Osteocyte (in vitro differentiated cells): ENCODE measurements at places on chromosomes 4 and X.

- no peak for DNase-seq
These were observed 58.6 kb upstream of the TLL1 start for GRCh38 chr4:165814256-165815020.

GRCh38 chrX:108437349-108438109 is 693 bp downstream of the COL4A6 start:
- no peak for DNase-seq

DNA sequence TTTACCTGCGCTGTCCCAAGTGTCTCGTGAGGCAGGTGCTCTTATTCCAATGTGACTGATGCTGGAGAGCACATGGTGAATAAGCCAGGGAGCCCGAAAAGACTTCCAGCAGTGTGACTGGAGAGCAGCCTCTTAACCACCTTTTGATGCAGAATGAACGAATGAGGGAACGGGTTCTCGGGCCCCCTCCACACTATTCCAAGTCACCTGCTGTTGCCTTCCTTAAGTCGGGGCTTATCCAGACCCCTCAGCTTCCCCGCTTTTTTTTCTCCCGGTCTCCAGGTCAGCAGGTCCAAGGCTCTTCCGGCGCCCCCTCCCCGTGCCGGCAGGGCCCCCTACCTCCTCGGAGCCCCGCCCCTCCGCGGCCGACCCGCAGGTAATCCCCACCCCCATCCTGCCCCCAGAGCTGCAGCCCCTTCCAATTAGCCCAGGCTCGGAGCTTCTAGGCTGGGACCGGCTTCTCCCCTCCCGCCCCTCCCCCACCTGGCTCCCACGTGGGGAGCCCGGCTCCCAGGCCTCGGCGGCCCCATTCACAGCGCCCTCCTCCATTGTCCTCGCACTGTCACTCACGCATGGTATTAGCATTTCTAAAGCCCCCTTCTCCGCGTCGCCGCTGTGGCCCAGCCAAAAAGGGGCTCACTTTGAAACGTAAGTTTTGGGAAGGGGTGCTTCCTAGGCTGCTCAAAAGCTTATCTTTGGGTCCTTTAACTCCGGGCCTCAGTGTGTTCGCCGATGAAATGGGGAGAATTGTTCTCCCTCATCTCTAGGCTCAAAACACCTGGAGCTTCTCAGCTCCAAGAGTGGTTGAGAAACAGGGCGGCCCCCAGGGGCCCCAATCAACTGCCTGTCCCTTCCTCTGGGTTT is 56.2 kb upstream of the PJA1 start:
- no peak for DNase-seq

DNA sequence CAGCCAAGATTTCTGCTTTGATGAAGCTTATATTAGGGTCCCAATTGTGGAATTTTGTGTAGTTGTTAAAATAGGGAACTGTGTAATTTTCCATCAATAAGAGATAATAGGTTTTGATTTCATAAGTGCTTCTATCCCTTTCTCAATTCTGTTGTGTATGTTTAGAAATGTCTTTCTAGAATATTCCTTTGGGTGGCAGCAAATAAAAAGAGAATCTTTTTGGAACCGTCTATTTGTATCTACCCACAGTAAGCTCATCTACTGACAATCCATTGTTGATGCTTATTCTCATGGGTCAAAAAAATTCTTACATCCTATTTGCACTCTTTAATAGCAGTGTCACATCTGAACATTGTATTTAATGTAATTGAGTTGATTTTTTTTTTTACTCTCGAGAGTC is 61.7 kb downstream of the TMA16 start:
- no peak for DNase-seq

GRCh38 chr4:74021601-74022000 is 16.9 kb downstream of the CXCL3 start:
- DNase-seq, result no peak

- DNase-seq, result no peak
These were observed 66.1 kb downstream of the NR3C2 start for GRCh38 chr4:148376151-148376550.

DNA sequence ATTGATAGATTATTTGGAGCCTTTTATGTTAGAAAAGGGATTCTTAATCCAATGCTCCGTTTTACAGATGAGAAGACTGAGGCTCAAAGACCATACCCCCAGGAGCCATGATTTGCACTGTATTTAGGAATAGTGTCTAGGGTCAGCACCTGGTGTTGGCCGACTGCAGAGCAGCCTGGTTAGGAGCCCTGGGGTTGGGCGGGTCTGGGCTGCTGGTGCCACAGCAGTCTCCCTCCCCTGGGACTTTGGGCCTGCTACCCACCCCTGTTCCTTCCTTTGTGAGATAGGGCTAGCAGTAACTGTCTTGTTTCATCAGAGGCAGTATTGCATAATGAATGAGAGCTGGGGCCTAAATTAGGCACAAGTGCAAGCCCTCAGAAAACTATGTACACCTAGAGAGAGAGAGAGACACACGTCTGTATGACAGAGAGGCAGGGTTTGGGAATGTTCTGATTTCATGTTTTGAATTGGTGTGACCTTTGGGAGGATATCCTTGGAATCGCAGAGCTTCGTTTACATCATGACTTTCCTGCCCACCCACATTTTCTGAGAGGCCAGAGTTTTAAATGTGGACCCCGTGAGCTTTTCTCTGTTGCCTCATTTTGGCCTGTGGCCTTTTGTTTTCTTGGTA is 111.7 kb downstream of the PTTG2 start:
- DNase-seq, result no peak

- no peak for DNase-seq
These were observed 50.1 kb downstream of the GAB1 start for GRCh38 chr4:143386812-143387211.

DNA sequence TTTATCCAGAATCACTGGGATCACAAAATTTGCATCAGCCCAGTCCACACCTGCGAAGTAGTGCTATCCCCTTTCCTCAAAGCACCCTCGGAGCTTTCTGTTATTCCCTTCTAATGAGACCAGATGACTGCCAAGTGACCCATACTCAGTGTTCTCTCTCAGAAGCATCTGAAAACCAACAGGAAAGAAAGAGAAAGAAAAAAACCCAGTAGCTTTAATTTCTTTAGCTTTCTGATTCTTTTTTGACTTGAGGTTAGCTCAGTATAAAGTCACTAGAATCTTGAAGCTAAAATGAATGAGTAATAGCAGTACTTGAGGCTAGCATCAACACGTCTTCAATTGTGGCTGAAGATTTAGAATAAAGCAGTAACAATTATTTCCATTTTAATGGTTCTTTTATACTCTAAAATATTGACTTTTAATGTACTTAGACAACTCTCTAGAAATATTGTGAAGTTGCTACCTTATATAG is 124.4 kb downstream of the ANK2 start:
- no peak for DNase-seq

DNA sequence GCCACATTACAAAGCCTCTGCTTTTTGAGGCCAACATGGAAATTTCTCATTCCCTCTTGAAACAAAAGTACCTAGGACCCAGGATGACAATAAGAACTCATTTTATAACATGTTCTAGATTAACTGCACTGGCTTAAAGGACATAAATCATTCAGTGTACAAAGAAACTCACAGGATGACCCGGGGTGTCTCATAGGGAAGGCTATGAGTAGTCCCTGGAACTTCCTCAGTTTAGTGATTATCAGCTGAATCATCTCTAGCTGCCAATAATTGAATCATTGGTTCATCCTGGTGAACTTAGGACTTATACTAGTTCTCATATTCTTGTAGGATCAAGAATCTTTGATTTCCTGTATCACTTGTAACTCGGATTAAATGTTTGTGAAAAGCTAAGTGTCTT is 95.8 kb upstream of the WDR1 start:
- no peak for DNase-seq
